ENCODE measurements at places on chromosomes 1 and 21.

- no peak for DNase-seq
Measured at GRCh38 chr1:41895552-41895951, 23.2 kb downstream of the HIVEP3 start.

- no peak for DNase-seq
Measured at GRCh38 chr1:214603819-214604252, 841 bp downstream of the CENPF start.

- no peak for DNase-seq
Measured at GRCh38 chr1:221294242-221294641, 415.0 kb downstream of the HLX start.

GRCh38 chr1:35441926-35442579 is 115.2 kb downstream of the KIAA0319L start:
- DNase-seq = no peak

DNA sequence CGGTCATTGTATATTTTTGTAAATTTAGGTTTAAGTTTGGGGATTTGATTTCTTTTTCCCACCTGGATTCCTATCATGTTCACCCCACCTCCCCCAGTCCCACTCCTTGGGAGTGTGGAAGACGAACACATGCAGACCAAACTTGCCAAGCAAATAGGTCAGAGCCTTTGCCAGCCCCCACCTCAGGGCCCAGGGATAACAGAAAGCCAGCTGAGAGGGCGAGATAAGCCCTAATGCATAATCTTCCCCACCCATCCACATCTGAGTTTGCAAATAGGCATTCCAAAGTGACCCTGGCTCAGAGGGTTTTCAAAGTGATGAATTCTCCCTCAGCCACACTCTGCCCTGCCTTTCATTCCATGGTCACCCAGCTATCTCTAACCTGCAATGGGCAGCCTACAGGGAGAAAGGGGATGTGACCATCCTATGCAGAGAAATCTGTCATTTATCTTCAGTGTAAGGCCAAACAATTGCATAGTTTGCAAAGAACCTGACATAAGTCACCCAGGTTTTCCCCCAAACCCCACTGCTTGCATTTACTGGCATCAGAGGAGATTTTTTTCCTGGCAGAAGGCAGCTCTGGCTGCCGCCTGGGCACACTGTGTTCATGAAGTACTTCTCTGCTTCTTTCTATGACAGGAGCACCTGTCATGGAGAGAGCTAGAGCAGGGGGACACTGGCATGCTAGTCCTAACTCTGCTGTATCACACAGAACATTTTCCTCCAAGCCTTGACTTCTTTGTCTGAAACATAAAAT is 69.0 kb upstream of the NFIA start:
- no peak for DNase-seq

DNA sequence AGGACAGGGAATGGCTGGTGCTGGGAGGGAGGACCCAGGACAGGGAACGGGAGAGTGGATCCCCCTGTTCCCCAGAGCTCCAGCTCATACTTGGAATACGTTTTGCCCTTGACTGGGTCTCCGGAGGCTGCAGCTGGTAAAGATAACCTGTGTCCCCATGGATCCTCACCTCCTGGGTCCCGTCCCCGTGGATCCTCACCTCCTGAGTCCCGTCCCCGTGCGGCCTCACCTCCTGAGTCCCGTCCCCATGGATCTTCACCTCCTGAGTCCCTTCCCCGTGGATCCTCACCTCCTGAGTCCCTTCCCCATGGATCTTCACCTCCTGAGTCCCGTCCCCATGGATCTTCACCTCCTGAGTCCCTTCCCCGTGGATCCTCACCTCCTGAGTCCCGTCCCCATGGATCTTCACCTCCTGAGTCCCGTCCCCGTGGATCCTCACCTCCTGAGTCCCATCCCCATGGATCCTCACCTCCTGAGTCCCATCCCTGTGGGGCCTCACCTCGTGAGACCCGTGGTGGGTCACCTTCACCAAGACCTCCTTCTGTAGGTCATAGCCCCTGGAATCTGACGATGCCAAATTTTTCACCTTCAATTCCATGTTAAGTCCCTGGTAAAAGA is 61.4 kb downstream of the SCCPDH start:
- DNase-seq = no peak

- DNase-seq = no peak
Measured at GRCh38 chr21:26954662-26955121, 12.2 kb downstream of the ADAMTS5 start.

DNA sequence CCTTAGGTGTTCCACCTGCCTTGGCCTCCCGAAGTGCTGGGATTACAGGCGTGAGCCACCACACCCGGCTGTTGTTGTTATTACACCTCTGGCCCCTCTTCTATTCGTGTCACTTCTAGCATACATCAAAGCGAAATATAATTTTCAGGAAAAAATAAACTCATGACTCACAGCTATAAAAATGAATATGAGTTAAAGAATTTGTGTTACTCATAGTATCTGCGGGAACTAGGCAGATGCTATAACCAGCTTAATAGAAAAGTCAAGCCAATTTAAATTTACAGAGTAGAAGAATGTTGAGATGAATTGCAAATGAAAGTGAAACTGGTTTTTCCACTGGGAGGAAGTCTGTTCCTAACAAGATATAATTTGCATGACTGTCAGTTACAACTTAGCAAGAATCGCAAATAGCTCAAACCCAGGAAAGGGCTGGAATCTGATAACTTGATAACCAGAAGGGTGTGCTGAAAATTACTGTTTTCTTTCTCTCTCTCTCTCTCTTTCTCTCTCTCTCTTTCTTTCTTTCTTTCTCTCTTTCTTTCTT is 11.2 kb downstream of the OR2W3 start:
- DNase-seq = no peak

GRCh38 chr1:217614200-217614712 is 16.6 kb downstream of the GPATCH2 start:
- no peak for DNase-seq
